Cortex of kidney (tissue), 1 donor: ENCODE measurements at places on chromosomes 6 and 20.

DNA sequence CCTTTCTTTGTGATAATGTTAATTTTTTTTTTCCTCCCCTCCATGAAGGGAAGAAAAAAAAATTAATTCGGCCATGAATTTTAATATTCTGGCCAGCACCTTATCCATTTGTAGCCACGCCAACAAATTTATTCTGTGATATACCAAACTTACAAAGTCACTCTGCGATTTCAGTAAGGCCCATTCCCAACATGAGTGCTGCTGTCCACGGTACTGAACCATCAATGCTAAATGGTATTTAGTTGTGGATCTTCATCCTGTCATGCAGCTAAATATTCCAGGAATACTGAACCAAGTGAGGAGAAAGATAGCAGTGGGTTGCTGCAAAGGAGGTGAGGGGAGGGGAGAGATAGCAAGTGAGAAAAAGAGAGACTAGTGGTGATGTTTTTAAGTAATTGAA, 19.5 kb upstream of the RSPH4A start:
- no peak for DNase-seq

DNA sequence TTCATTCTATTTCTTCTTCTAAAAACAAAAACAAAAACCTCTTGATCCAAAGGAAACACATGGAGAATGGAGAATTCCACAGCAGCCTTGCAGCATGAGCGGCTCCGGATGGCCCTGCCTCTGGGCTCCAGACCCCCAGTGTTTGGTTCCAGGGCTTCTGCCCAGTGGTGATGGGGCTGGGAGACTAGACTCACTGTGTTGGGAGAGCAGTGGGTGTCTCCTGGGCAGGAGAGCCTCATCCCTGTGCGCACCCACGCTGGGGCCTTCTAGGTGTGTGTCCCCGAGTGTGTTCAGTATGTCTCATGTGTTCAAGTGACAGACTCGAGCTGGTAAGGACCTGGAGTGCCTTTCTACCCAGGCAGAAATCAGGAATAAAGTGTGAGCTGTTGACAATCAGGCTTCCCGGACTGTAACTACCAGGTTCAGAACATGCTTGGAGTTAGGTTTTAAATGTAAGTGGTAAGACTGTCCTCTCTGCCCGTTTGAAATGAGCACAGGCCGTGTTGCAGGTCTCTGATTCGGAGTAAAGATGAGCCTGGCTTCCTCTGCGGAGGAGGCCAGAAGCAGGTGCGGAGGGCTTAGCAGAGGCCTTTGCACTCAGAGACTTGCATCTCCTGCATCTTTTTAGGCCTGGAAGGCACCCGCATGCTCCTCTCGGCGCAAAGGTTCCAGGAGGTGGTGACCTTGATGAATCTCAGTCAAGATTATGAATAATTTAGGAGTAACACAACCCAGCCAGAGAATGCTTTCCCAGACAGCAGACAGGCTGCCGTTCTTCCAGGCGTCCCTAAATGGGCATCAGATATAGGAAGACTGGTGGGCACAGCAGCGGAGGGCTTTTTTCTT, 253.6 kb downstream of the CDH26 start:
- no peak for DNase-seq

GRCh38 chr6:101086473-101086872, 205.3 kb upstream of the ASCC3 start:
- DNase-seq: no peak

GRCh38 chr6:69801225-69801624, 4.4 kb upstream of the LMBRD1 start:
- no peak for DNase-seq

GRCh38 chr6:163308629-163309440, 105.7 kb upstream of the QKI start:
- DNase-seq: no peak

GRCh38 chr6:168369786-168370185, 50.2 kb upstream of the DACT2 start:
- DNase-seq: no peak

- DNase-seq: no peak
Measured at GRCh38 chr6:33440649-33441309, 13.6 kb upstream of the ZBTB9 start.

DNA sequence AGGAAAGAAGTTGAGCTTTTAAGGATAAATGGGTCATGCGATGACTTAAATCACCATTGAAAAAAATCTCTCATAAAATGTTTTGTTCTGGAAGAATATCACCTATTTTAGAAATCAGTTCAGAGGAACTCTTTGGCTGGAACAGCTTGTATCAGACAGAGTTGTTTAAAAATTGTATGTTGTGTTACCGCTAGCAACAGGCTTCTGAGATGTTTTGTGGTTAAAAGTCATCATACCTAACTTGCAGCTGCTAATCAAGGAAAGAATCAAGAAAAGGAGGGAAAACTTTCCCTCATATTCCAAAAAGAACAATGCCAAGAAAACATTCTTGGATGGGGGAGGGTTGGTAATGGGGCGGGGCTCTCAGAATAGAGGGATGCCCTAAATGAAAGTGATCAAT, 220.7 kb upstream of the CITED2 start:
- no peak for DNase-seq

- no peak for DNase-seq
Measured at GRCh38 chr6:14880052-14880451, 365.8 kb upstream of the JARID2 start.

GRCh38 chr6:170227521-170227983, 63.3 kb downstream of the DLL1 start:
- no peak for DNase-seq

- no peak for DNase-seq
Measured at GRCh38 chr6:144660561-144661115, 375.5 kb downstream of the UTRN start.

DNA sequence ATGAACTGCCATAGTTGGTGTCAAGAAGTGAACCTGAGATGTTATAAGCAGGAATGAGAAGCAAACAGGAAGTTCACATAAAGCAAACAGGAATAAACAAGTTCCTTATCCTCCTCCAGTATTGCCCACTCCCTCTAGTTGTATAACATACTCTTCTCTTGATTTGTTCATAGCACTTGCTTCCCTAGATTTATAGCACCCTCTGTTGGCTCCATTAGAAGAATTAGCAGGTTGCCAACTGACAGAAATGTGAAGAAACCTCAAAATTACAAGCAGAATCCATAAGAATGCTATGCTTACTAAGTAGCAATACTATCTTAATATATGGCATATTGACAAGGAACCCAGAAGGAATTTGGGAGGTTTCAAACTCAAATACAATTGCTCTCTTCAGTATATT, 195.4 kb downstream of the TBX18 start:
- no peak for DNase-seq

DNA sequence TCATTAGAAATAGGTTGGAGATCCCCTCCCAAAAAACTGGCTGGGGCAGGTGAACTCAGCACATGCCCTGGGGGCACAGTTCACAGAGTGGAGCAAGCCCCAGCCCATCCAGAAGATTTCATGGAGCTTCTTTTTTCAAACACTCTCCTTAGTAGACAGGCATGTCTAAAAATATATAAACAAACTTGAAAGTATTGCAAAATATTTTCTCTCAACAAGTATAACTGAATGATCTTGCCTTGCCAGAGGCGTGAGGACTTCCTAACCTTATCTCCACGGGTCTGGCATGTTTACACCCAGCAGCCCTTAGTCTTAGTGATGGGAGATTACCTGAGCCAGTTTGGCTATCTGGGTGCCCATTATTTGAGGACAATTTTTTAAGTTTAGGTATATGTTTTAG, 107.1 kb downstream of the QRSL1 start:
- no peak for DNase-seq

- no peak for DNase-seq
Measured at GRCh38 chr6:76631622-76632021, 559.2 kb upstream of the IMPG1 start.
